ENCODE measurements at places on chromosomes 12 and 14.

DNA sequence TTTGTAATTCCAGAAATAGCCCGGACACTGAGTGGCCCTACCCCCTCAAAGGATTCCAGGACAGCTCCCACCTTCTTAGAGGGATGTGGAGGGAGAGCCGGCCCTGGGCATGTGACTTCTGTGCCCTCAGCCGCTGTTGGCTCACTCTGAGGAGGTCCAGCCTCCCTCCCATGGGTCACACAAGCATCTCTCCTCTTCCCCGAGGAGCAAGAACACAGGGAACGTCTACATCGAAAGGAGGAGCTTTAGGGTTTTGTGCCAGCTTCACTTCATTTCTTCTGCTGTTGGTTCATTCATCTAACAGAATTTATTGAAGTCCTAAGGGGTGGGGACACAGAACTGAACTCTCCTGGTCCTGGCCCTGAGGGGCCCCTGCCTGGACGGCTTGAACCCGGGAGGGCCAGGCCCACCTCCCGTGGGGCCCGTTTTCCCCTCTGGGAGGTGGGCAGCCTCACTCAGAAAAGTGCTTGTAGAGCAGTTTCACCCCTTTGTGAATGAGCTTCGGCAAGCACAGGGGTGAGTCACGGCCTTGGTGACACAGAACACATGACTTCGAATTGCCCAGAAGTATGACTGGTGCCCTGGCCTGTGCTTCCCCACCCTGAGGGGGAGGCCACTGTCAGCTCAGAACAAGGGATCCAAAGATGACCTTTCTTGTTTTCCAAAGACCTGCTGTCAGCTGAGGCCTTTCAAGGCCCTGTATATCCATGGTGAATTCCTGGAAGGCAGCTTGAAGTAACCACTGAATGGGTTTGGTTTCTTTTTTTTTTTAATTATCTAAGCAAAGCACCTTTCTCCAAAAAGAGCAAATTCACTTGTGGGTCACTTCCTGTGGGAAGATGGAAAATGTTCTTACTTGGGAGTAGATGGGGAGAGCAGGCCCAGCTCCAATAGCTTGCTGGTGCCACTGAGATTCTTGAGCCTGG, 39.2 kb downstream of the NFKBIA start:
- no peak for DNase-seq

DNA sequence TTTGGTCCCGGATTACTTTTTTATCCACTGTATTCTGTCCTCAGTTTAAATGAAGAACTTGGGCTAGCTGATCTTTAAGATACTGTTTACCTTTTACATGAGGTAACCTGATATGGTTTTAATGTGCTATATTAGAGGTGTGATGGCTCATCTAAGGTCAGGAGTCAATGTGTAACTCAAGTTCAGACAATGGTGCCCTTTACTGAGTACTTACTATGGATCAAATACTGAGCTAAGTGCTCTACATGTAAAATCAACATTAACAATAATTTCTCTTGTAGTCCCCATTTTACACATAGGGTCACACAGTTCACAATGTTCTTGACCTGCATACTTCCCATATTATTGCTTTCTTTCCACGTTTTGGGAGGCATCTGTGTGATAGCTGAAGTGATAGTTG, 79.2 kb downstream of the CEP83 start:
- DNase-seq: no peak

DNA sequence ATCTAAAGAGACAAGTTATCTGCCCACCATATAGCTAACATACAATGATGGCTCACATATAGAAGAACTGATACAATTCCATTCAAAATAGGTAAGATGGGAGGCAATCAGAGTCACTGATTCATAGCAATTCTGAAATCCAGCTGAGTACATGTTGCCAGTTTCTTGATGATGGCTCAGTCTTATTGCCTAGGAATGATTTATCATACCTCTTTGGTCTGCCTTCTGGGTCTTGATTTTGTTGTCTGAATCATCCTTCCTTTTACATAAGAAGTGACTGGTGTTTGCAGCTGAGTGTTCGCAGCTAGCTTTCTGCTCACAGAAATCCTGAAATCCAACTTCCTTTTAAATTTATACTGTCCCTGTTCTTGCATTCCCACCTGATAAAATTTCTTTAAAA, 463.2 kb upstream of the MGAT4C start:
- no peak for DNase-seq

DNA sequence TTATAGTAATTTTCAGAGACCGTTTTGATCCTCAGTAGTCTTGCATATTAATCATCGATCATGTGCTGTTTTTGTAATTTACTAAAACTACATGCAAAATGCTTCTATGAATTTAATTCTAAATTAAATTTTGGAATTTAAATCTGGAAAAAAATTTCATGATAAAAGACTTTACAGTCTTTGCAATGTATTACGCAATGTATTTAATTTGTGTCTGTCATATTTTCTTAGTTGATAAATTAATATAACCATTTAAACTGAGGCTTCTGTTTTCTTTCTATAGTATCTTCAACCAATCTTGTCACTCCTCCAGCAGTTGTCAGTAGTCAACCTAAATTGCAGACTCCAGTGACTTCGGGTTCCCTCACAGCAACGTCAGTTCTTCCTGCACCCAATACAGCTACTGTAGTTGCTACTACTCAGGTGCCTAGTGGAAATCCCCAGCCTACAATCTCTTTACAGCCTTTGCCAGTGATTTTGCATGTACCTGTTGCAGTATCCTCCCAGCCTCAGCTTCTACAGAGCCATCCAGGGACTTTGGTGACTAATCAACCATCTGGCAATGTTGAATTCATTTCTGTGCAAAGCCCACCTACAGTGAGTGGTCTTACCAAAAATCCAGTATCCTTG, 94.8 kb downstream of the ATF7IP start:
- DNase-seq: no peak

GRCh38 chr12:31288381-31288780, 37.6 kb downstream of the SINHCAF start:
- no peak for DNase-seq

DNA sequence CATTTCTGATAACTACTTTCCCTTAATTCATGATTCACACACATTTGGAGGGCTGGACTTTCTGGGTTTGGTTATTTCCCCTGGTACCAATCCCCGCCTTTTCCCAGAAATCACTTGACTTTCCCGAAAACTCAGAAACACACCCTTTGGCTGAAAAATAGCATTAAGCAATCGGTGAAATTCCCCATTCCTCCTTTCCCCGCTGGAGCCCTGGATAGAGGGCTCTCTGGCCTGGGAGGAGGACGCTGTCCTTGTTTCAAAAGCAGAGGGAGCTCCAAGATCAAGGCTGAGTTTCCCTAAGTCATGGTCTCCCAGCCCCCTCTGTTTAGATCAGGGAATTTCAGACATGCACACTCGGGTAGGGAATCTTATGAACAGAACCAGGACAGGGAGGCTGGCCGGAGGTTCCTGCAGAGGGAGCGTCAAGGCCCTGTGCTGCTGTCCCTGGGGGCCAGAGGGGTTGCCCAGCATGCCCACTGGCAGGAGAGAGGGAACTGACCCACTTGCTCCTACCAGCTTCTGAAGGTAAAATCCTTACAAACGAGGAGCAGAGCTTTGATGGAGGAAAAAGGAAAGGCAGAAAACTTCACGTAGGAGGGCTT, at the start of gene C1S:
Gene C1S (plus strand): TSS at position 366 of the 602 bp plus-strand sequence. CDS start 1,195 bp downstream, outside the sequence.
- no peak for DNase-seq

GRCh38 chr12:92111256-92111655, 34.4 kb downstream of the BTG1 start:
- DNase-seq: no peak

DNA sequence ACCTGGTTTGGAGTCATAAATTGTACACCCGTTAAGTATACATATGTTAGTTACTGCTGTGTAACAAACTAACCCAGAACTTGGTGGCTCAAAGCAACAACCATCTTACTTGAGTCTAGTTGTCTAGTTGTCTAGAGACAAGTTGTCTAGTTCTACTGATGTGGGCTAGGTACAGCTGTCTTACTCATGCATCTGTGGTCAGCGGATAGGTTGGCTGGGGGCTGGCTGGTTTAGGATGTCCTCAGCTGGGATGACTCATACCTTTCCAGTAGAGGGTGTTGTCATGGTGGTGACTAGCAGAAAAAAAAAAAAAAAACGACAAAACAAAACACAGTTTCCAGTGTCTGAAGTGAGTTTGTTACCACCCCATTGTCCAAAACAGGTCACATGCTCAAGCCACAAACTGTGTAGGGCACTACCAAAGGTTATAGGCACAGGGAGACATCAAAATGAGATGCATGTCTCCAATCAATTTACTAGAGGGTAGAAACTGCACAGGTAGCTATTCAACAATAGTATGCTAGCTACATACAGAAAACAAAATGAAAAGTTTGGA, 680.3 kb downstream of the MED13L start:
- no peak for DNase-seq

- DNase-seq: no peak
Measured at GRCh38 chr14:68892961-68893360, 86.1 kb downstream of the ACTN1 start.

DNA sequence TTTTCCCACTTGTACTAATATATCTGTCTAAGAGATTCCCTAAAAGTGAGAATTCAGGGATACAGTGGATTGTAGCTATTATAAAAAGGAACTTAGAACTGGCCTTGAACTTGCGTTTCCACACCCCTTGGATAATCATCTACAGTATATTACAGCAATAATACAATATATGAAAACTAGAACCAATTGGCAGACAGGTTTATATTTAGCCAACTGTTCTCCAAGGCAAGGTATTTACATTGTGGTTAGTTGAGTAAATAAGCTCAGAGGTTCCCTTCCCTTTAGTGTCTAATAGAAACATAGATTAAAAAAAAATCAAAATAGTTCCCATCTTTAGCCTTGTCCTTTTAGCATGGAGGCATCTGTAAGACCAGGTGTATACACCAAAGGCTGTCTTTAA, 42.1 kb downstream of the LIMA1 start:
- DNase-seq: peak; percentile 73

DNA sequence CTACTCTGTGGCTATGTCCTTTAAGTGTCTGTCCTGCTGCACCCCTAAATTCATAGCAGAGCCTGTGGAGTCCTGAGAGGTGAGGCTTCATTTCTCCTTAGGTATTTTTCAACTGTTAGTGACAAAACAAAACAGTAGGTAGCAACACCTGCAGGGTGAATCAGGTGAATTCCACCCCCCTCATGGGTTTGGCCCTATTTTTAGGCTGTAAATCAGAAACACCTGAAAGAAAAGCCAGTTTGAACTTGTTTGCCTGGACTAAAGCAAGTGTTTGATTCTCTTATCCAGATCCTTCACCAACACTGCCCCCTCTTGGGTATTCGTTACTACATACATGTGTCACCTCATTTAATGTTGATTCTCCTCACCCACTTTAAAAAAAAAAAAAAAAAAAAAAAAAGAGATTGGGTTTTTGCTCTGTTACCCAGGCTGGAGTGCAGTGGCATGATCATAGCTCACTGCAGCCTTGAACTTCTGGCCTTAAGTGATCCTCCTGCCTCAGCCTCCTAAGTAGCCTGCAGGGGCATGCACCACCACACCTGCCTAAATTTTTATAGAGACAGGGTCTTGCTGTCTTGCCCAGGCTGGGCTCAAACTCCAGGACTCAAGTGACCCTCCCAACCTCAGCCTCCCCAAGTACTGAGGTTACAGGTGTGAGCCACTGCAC, 10.3 kb downstream of the TBPL2 start:
- DNase-seq: peak; percentile 86

DNA sequence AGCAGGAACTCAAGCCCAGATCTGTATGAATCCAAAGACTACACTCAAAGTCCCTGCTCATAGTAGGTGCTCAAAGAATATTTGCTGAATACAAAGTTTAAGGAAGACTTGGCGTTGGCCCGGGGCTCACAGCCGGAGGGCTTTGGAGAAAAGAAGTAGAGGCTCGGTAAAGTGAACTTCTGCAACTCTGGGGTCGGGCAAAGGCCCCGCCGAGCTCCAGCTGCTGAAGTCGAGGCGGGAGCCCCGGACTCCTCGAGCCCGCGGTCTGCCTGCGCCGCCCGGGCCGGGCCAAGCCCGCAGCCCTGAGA, 335 bp downstream of the GCN1 start:
- DNase-seq: no peak

GRCh38 chr12:13033476-13033875, 10.7 kb upstream of the FAM234B start:
- no peak for DNase-seq

DNA sequence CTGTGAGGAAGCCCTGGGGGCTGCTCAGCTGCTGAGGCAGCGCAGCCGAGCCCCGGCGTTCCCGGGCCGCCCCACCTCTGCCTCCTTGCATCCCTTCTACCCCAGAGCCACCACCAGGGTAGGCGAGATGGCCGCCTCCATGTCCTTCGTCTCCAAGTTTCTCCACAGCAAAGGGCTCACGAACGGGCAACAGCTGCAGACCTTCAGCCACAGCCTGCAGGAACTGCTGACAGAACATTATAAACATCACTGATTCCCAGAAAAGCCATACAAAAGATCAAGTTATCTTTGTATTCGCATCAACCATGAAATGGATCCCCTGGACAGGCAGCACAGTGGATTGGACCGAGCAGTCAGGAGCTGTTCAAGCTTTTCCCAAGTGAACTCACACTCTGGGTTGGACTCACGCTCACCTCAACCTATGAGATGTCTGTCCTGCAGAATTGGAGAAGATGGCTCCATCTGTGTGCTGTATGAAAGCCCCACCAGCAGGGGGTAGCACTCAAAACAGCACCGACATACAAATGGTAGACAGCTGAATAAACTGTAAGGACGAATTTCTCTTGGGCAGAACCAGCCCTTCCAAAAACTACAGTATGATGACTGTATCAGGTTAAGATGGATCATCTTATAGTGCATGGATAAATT, 19.4 kb upstream of the A2M start:
- no peak for DNase-seq

GRCh38 chr14:99612738-99613330, 8.8 kb upstream of the CCDC85C start:
- no peak for DNase-seq

DNA sequence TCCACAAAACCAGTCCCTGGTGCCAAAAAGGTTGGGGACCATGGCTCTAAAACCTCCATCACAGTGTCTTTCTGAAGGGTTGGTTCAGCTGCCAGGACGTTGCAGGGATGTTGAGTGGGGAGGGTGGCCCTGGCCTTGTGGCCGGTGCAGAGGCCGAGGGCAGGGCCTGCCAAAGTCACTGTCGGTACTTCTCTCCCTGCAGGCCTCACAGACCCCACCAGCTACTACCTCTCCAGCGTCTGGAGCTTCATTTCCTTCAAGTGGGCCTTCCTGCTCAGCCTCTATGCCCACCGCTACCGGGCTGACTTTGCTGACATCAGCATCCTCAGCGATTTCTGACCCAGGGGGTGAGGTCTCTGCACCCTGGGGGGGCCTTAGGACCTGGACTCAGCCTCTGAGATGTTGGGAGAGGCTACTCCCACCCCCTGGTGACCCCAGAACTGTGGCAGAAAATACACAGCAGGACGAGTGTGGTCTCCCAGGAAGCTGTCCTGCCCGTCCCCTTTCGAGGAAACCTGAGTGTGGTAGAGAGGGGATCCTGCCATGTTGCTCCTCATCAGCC, 7.0 kb downstream of the SLC48A1 start:
- DNase-seq: no peak

GRCh38 chr14:61176686-61177085, 104.5 kb downstream of the TMEM30B start:
- DNase-seq: no peak

DNA sequence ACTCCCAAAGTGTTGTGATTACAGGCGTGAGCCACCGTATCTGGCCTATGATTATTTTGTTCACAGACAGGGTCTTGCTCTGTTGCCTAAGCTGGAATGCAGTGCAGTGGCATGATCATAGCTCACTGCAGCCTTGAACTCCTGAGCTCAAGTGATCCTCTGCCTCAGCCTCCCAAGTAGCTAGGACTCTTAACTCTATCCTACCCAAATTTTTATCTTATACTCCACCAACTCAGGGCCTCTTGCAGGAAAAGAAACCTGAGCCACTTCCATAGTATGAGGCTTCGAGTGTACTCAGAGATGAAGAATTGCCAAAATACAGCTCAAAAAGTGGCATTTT, 828 bp downstream of the MMAB start:
- DNase-seq: no peak

- DNase-seq: no peak
Measured at GRCh38 chr12:85325442-85325841, 45.4 kb downstream of the ALX1 start.

All from NCI-H2029 treated with DMSO at 0.1 percent for 48 hours (cell line).